ENCODE measurements at places on chromosomes 2 and 18. TPM values are rescaled to one million over a fixed set of nuclear protein-coding genes. Genes with fewer than 3 reads are reported as not detected.
A peak's percentile ranks its signal among the peaks of the same experiment; 100 is the strongest.

NT5DC4 gene
- total RNA-seq: not detected

CD302 gene
- 13.4 TPM for total RNA-seq

ASB18 gene
- not detected for total RNA-seq

SLC5A7 gene
- not detected for total RNA-seq

IGFBP2 gene
- total RNA-seq: 15.5 TPM

SLC16A14 gene
- total RNA-seq: 3.5 TPM

RESP18 gene
- not detected for total RNA-seq

CXCR2 gene
- not detected for total RNA-seq

DNA sequence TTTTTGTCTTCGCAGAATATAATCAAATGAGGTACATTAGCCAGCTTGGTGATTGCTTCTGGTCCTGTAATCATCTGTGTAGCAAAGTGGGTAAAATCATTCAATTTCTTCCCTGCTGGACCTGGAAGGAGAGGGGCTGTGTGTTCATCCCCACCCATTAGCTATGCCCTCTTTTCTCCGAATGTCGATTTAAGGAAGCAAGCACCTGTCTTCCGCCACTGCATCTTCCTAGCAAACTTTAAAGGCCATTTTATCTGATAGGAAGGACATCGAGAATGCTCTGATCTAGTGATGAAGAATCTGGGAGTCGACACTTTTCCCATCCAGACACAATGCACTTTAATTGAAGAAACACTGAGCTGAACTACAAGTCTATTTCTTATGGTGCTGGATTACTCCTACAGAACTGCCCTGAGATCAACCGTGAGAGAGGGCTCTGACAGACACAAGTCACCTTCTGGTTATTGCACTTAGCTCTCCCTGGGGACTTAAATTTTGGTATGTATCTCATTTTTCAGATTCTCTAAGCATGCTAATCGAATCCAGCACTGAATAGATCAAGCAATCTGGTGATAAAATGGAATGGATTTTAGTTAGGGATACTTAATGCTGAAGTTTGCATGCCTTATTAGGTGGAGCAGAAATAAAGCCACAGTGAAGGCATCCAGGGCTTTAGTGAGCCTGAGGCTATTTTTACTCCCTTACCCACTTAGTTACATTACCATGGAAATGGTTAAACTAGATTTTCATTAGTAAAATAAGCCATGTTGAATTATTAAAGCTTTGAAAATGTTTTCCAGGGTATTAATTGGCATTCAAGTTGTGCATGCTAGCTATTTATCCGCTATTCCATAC lies 1.3 kb downstream of the NYAP2 start:
- DNase-seq: no peak

DNA sequence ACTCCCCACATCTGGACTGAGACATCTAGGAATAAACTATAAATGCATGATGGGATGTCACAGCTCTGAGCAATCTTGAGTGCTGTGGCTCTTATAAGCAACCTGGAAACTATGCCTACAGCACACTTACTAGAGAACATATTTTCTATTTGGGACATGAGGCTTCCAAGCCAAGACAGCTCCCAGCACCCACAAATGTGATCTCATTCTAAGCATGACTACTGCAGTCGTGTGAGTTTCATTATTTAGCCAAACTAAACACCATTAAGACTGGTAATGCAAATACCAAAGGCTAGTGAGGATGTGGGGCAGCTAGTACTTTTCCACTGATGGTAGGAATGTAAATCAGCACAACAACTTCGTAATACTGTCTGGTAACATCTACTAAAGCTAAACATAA lies 72.5 kb downstream of the RTTN start:
- peak; percentile 97 for DNase-seq

GRCh38 chr2:12718015-12718671 lies 1.4 kb downstream of the TRIB2 start:
- peak; percentile 44 for DNase-seq

GRCh38 chr18:32724071-32724749 lies 48.6 kb downstream of the KLHL14 start:
- no peak for DNase-seq

GRCh38 chr2:227576110-227576509 lies 22.6 kb upstream of the SCYGR2 start:
- DNase-seq: no peak
